ENCODE measurements at places on chromosomes 2 and 18.

- ATAC-seq = no peak
These were observed 176.3 kb downstream of the NOL4 start for GRCh38 chr18:34048423-34048822.

GRCh38 chr2:232382331-232383225 is 4.0 kb downstream of the ALPP start:
- ATAC-seq = no peak

GRCh38 chr2:208356846-208357574 is 49.6 kb upstream of the PTH2R start:
- no peak for ATAC-seq

- no peak for ATAC-seq
These were observed 87.6 kb downstream of the CCBE1 start for GRCh38 chr18:59609654-59610053.

GRCh38 chr18:56807901-56808300 is 156.7 kb downstream of the WDR7 start:
- no peak for ATAC-seq

GRCh38 chr2:238784671-238785527 is 63.0 kb upstream of the TWIST2 start:
- peak; percentile 96 for ATAC-seq

- ATAC-seq = no peak
These were observed 57.5 kb downstream of the TANK start for GRCh38 chr2:161217597-161218185.

DNA sequence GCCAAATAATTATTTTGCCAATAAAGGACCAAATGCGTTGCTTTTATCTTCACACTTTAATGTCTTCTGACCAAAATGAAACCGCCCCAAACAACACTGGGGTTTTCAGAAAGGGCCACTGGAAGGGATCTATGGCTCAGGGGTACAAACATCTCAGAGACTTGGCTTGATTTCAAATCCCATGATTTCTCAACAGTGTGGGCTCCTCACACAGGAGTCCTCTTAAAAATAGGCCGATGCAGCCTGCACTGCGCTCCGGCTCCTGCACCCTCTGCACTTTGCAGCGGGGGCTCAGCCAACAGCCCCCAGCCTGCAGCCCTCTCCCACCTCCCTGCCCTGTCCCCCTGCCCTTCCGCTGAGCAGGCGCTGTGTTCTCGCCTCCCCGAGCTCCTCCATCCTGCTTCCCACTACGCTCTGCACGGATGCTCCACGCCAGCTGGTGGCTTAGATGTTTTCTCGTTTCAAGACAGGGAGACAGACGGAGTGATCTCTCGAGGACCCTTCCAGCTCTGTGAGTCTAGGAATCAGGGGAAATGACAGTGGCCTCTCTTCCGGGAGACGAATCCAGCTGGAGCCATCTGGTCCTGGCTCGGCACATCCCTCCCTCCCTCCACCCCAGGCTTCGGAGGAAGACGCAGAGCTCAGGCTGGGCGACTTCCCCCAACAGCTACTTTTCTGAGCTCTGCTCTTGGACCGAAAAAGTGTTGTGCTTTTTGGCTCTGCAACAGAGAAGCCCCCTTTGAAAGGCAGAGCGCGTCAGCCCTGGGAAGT is 71.4 kb downstream of the KCNF1 start:
- no peak for ATAC-seq

GRCh38 chr18:13393338-13393737 is 174.8 kb downstream of the LDLRAD4 start:
- ATAC-seq = no peak

GRCh38 chr2:239276851-239277250 is 124.0 kb downstream of the HDAC4 start:
- ATAC-seq = no peak

DNA sequence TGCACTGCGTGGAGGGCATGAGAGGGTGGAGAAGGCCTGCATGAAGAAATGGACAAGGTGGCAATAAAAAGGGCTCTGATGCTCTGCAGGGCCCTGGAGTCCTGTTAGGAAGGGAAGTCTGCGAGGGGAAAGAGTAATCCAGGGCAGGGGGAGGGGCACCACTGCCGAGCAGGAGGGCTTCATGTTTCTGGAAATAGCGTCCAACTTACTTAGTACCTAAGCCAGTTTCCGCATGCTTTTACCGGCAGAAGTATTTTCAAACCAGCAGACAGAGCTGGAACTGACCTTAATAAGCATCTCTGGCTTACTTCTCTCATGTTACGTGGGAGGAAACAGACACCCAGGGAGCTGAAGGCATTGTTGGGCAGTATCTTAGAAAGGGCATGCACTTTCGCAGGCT is 156.7 kb downstream of the GALNT14 start:
- no peak for ATAC-seq

DNA sequence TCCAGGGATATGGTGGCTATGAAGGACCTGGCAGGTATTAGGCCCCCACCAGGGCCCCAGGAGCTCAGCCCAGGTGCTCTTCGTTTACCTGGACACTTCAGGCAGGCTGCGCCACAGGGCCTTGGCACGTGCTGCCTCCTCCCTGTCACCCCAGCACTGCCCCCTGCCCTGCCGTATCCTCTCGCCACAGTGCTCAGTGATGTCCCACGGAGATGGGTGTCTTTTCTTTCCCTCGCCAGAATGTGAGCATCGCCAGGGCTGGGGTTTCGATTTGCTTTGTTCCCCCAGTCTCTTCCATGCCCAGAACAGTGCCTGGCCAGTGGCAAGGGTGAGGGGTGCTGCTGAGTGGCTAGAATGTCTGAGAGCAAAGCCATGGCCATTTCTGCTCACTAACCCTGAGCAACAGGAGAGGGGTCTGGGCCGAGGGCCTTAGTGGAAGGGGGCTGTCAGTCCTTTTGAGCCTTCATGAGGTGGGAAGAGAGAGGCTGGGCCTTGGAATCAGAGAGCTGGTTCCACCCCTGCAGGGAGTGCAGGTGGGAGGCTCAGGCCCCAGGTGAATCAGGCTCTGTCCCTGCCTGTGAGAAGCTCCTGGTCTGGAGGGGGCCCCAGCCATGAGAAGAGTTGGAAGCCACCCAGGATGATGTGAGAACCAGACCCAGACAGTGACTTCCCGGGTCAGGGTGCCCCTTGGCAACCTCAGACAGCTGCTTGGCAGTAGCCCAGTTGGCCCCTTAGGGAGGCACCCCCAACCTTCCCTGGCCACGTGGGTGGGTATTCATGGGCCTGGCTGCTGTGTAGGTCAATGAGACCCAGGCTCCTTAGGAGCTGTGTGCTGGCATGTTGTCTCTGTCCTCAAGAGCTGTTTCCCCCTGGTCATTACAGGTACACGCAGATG is 129.9 kb upstream of the HS6ST1 start:
- ATAC-seq = no peak

GRCh38 chr2:229909090-229909489 is 12.7 kb downstream of the TRIP12 start:
- ATAC-seq = no peak

- peak; percentile 93 for ATAC-seq
These were observed 120.8 kb downstream of the GAREM1 start for GRCh38 chr18:32349728-32350395.
